Foreskin keratinocyte (primary cell): ENCODE measurements at places on chromosomes 12 and 14. TPM values are rescaled to one million over a fixed set of nuclear protein-coding genes. Genes with fewer than 3 reads are reported as not detected.

- DNase-seq = no peak
Observed at GRCh38 chr12:121729021-121729420, 16.5 kb downstream of the TMEM120B start.

MYO1A gene
- total RNA-seq = not detected in 2 replicates

DNA sequence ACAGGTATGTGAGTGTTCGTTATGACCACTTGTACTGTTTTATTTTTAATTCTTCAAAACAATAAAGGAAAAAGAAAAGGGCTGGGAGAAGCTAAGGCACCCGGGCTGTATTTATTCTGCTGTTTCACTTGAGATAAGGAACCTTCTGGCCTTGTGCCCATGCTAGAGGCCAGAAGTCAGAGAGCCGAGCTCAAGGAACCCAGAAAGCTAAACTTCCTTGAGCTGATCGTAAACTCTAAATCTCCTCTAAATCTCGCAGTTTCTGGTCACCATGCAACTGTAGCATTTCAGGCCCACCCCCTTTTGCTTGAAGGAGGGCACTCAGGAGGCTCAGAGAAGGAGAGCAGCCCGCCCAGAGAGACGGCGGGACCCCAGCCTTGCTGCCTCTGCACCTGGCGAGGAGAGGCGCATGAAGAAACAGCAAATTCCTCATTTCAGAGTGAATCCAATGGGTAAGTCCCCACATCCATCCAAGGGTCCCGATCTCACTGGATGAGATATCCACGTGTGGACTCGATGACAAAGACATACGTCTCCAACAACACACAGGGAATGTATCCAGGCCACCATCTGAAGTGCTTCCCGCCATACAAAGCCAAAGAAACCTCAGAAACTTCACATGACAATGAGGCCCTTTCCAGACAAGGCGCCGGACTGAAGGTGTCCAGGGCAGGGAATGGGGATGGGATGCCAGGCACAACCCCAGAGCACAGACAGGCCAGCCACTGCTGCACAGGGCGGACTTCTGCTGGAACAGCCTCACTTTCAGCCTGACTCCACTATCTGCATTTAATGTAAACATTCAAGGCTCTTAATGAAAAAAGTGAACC is 14.6 kb downstream of the CCDC88C start:
- DNase-seq = no peak

MYF5 gene
- not detected in 2 replicates for total RNA-seq

- DNase-seq = no peak
Observed at GRCh38 chr12:75157385-75157784, 52.3 kb downstream of the KCNC2 start.

SAMD15 gene
- 0.63 and 0.88 TPM in 2 replicates for total RNA-seq

C14orf93 gene
- 7.9 and 9.2 TPM in 2 replicates for total RNA-seq

DNA sequence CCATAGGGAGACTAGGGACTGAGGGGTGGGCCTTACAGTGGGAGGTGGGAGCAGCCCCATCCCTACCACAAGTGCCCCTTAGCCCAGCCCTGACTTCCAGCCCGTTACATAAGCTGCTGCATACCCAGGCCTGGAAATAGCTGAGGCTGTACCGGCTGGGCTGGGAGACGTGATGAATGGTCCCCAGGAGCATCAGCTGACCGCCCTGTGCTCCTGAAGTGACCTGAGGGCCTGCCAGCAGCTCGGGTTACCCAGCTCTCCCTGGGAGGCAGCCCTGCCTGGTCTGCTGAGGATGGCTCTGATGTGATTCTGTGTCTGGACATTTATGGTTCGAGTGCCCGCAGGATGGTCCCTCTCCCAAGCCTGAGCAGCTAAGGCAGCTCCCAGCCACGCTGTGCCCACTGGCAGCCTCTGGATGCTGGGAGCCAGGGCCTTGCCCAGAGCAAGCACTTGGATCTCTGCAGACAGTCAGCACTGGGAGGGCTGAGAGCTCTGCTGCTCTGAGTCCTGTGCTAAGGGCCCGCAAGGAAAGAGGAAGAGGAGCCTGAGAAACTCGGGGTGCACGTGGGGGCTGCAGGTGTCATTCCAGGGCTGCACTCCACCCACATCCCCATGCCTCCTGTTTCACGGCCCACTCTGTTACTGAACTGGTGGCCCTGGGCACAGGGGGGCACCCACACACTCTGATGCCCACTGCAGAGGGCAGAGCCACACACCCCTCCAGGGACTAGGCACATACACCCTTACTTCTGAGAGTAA is 20.5 kb downstream of the TAMALIN start:
- DNase-seq = no peak

NEUROD4 gene
- not detected in 2 replicates for total RNA-seq
